ENCODE measurements at places on chromosomes 6 and 20.

DNA sequence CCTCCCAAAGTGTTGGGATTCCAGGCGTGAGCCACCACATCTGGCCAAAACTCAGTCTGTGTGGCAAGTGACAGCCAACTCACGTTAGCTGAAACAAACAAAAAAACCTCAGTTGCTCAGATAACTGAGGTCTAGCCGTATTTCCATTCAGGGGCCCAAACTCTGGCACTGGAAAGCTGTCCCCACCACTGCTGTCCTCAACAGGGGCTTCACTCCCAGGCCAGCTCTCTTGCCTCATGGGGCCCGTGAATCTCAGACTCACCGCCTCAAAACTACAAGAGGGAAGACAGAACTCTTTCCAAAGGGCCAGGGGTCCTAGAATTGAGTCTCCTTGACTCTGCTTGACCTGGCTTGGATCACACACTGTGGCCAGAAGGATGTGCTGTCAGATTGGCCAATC is 7.4 kb downstream of the TTPAL start:
- no peak for DNase-seq

DNA sequence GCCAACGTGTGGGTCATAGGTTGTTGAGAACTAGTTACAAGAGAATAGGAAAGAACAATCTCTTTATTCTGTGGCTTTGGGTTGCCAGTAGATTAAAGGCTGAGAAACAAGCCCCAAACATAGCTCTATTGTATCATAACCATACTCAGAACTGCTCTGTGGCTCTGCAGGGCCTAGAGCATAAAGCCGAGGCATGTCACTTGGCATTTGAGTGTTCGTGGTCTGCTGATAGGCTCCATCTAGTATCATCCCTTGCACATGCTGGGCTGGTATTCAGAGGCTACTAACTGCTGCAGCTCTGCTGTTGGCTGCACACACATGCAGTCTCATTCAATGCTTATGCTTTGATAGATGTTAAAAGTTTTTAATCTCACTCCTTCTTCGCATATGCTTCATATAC is 157.9 kb downstream of the OGFRL1 start:
- DNase-seq, result no peak

DNA sequence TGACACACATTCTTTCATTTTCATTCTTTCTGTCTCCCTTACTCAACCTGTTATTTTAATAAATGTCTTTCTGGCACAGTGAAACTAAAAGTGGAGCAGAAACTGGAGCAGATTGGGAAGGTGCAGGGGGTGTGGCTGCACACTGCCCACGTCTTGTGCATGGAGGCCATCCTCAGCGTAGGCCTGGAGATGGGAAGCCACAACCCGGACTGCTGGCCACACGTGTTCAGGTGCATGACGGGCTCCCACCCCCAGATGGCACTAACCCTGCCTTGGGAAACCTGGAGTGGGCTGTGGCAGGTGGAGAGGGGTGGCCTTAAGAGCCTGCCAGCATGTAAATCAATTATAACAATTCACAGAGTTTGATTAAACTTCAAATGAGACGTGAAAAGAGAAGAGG is 71.4 kb upstream of the PBOV1 start:
- no peak for DNase-seq

- no peak for DNase-seq
These were observed 978 bp downstream of the HLA-A start for GRCh38 chr6:29943053-29943966.

- DNase-seq, result no peak
These were observed 6.6 kb upstream of the EEF1E1 start for GRCh38 chr6:8108759-8109539.

DNA sequence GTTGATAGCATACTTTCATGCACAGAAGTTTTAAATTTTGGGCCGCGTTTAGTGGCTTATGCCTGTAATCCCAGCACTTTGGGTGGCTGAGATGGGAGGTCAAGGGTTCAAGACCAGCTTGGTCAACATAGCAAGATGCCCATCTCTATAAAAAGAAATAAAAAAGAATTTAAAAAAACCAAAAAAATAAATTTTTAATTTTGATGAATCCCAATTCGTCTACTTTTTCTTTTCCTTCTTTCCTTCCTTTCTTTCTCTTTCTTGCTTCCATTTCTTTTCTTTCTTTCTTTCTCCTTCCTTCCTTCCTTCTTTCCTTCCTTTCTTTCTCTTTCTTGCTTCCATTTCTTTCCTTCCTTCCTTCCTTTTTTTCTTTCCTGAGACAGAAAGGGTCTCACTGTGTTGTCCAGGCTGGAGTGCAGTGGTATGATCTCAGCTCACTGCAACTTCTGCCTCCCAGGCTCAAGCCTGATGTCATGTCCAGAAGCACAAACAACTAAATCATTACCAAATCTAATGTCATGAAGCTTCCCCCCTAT is 54.9 kb upstream of the ZNF133 start:
- no peak for DNase-seq

DNA sequence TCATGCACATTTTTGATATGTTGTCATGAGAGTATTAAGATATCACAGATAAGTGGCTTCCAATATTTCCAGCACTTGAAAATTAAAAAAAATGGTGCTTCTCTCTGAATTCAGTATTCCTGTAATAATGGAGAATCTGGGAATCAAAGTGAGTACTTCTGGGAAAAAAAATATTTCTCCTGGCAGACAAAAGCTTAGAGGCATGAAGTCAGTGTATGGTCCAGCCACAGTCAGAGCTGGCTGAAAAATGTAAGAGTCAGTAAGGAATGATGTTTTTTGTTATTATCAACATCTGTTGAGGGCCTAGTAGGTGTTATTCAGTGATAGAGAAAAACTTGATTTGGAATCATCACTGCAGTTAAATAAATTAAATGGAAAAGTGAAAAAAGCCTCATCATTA is 3.2 kb upstream of the RFPL4B start:
- DNase-seq, result no peak

- DNase-seq, result no peak
These were observed 581.4 kb upstream of the MMS22L start for GRCh38 chr6:97864366-97864765.

GRCh38 chr6:119170103-119170446 is 91.6 kb upstream of the FAM184A start:
- no peak for DNase-seq

DNA sequence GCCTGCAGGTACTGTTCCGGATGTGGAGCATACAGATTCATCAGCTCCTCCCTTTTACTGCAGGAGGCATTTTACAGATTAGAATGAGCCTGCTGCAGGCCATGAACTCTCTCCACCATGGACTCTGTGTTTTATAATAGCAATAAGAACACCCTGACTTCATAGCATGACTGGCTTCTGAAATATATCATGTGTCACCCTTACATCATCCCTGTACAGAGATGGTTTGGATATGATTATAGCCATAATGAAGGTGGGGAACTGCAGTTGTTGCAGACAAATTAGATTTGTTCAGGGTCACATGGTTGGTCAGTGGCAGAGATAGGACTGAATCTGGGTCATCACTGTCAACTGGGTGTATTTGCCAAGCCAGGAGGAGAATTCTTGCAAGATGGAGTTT is 100.7 kb downstream of the FOXO3 start:
- no peak for DNase-seq

DNA sequence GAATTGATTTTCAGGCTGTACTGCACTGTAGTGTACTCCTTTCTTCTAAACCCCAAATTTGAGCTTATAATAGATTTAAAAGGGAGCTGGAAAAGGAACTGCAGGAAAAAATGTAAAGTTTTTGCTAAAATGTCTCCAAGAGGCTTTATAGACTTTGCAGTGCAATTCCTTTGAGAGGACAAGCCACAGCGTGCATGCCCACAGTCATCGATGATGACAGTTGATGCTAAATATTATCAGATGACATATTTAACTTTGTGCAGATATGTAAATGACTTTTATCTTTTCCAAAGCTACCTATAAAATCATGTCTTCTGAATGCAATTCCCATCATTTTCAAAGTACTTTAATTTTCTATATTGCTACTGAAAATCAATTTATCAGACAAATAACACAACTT is 24.3 kb upstream of the HDGFL1 start:
- DNase-seq, result no peak

All from stimulated activated CD8-positive, alpha-beta memory T cell treated with anti-CD3 and anti-CD28 coated beads, Interleukin-2, amount 100 ng/mL, for 48 hours (primary cell).